ENCODE measurements at places on chromosomes 7 and 10. TPM values are rescaled to one million over a fixed set of nuclear protein-coding genes. Genes with fewer than 3 reads are reported as not detected.

ZNF727 gene
- total RNA-seq: not detected

CDK14 gene
- 4.0 TPM for total RNA-seq

- no peaks in the 10 kb centered on the region for H3K36me3 ChIP-seq
- H3K4me3 ChIP-seq: no peak overlapping the region
- H3K27ac ChIP-seq: no peak overlapping the region
- peaks cover 30% of the 10 kb centered on the region for H3K4me1 ChIP-seq
Observed at GRCh38 chr10:129965959-129966358, 1.9 kb upstream of the EBF3 start.

DNA sequence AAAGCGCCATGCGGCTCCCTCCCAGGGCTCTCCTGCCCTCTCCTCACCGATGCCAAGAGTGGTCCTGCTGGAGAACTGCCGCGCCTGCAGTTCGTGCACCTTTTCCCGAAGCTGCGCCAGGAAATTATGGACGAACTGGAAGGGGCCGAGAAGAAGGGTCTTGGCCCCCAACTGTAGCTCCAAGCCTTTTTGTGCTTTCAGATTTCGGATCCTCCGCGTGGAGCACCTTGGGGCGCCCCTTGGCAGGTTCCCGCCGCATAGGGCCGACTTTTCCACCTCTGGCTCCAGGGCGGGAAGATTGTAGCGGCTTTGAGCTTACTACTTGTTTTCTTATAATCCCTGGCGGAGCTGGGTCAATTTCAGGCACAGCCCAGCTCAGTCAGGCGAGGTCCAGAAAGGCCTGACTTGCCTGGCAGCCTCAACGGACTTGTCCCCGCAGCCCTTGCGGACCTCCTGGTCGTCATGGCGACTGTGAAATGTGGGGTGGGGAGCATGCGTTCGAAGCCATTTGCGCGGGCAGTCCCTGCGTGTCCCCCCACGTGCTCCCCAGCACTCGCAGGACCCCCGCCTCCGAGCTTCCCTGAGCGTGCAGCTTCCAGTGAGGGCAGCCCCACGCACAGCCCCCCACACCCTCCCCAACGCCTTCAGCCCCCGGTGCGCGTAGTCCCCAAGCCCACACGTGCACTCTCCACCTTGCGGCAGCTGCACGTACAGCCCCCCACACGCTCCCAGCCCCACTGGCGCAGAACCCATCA is 129.9 kb downstream of the KBTBD2 start:
- H3K4me3 ChIP-seq: no peak overlapping the region
- no peaks in the 10 kb centered on the region for H3K4me1 ChIP-seq
- H3K27me3 ChIP-seq: peaks cover 21% of the 10 kb centered on the region
- no peaks in the 10 kb centered on the region for H3K36me3 ChIP-seq
